ENCODE measurements at places on chromosomes 4 and X.

DNA sequence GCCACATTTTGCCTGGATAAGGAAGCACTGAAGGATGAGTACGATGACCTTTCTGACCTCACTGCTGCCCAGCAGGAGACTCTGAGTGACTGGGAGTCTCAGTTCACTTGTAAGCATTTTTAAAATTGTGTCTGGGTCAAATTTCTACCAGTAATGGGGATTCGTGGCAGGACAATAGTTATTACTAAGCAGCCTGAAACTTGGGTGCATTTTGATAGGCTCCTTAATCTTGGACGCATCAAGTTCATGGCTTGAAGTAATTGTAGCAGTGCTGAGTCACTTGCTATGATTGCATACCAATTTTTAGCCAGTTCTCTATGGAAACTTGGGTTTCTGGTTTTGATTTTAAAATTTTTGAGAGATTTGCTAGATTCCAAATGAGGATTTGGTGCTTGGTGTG is 4.3 kb downstream of the PGRMC1 start:
- DNase-seq, result no peak

DNA sequence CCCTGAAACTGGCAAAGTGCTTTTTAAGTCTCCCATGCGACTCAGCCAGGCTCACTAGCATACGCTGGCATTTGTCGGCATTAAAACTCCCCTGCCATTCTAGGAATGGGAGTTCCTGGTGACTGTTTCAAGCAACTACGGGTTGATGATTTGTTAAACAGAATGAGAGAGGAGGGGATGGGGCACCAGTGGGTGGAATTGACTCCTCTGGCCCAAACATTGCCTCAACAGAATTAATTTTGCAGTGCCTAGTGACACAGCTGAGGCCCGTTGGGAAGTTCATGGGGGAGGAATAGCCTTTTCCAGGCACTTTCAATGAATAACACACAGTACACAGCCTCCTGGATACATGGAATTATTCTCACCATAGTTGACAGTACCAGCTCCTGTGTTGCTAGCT is 30.1 kb downstream of the NEUROG2 start:
- no peak for DNase-seq

GRCh38 chr4:184313058-184313581 is 95.4 kb upstream of the ENPP6 start:
- DNase-seq, result no peak

DNA sequence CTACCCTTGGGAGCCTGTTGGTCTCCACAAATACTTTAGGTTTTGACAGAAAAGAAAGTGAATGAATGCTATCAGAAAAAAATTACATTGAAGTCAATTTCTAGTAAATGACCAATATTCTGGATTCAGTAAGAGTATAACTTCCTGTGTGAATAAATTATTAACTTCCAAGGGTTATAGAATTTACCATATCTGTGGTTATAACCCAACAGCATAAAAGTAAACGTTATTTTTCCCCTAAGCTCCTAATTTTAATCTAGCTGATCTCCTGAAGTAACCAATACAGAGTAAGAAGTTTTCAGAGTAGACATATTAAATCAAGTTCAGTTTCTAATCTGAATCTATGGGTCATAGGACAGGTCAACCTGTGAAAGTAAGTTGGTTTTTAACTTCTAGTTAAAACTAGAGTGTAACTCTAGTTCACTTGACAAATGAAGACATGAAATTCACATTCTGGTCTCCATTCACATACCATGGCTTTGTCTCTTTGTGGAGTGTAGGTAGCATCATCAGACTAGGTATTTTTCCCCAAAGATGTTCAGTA is 22.8 kb downstream of the DTHD1 start:
- DNase-seq, result no peak

GRCh38 chrX:80216086-80216485 is 201.5 kb downstream of the TBX22 start:
- no peak for DNase-seq

- no peak for DNase-seq
Measured at GRCh38 chrX:21610168-21610567, 48.0 kb downstream of the KLHL34 start.

DNA sequence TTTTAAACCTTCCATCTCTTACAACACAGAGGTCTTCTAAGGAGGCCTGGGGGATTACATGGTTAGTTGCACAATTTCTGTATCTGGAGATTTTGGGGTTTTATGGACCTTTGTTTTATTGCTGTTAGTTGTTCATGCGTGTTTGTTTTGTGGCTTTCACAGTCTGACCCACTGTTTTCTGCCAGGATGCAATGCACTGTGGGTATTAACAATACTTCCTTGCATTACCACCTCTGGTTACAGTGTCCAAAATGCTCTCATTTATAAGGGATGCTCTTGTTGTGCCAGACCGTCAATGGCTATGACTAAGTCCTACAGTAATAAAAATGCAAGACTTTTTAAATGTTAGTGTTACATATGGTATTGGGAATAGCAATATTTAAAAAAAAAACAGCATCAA is 730.2 kb downstream of the KCTD8 start:
- no peak for DNase-seq

GRCh38 chr4:24930151-24930550 is 17.3 kb upstream of the CCDC149 start:
- DNase-seq, result no peak

- no peak for DNase-seq
Measured at GRCh38 chr4:27068151-27068867, 207.7 kb downstream of the STIM2 start.

DNA sequence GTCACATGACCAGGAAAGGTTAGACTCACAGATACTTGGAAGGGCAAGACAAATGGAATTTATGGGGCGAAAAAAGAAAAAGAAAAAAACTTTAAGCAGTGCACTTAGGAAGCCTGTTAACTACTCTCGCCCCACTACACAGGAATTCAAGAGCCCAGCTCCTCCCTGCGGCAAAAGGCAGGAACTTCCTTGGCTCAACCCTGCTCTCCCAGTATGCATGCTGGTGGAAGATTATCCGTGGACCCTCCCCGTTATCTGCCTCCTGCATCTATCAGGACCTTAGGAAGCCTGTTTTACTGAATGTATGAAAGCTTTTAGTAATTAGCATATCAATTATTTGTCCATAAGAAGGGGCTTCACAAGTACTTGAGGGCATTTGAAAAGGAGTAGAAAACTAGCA is 40.1 kb upstream of the RPA4 start:
- DNase-seq, result no peak

GRCh38 chrX:155314260-155314659 is 20.2 kb downstream of the CLIC2 start:
- DNase-seq, result no peak

GRCh38 chr4:5883916-5884315 is 9.0 kb downstream of the CRMP1 start:
- no peak for DNase-seq

DNA sequence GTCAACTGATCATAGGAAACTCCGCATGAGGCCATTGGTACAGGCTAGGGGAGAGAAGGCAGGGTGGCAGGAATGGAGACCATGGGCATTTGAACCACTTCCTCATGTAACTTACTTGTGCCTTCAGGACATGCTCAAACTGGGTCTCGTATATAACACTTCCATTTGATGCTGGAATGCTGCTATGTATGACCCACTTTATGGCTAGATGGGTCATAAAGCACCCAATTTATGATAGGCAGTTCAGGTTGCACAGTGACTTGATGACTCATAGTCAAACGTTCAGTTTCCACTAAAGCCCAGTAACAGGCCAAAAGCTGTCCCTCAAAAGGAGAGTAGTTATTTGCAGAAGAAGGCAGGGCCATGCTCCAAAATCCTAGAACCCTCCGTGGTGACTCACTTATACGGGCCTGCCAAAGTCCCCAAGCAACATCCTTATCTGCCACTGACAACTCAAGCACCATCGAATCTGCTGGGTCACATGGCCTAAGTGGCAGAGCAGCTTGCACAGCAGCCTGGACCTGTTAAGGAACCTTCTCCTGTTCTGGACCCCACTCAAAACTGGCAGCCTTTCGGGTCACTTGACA is 236.4 kb downstream of the ZC4H2 start:
- DNase-seq, result no peak

DNA sequence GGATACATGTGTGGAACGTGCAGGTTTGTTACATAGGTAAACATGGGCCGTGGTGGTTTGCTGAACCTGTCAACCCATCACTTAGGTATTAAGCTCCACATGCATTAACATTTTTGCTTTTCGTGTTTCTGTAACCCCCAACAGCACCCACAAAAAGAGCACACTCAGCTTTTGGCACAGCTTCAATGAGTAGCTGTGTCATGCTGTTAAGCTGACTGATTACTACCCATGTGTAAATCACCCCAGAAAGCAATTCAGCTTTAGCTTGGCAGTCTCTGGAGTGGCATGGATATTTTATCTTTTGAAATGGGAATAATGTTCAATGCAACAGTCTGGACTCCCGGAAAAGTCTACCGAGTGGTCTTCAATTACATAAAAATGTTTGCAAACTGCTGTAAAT is 734.3 kb downstream of the STIM2 start:
- DNase-seq, result no peak

- DNase-seq, result no peak
Measured at GRCh38 chrX:111410590-111411078, 1.4 kb downstream of the DCX start.

- no peak for DNase-seq
Measured at GRCh38 chrX:41288641-41289040, 45.3 kb upstream of the DDX3X start.

DNA sequence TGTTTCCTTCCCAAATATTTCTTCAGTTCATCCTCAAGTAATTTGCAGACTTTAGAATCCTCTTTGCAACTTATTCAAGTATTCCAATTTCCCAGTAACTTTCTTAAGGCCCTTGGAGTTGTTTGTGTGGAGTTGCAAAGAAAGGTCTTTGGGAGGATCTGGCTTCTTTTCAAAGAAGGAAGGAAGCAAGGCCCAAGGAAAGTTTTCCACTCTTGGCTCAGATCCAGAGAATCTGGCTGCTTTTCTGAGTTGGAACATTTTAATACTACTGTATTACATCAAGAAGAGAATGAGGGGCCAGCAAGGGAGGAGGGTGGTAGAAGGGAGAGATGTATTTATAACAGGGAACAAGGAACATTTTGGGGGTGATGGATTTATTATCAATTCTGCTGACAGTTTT is 10.5 kb downstream of the CDX4 start:
- no peak for DNase-seq

- DNase-seq, result no peak
Measured at GRCh38 chr4:79308971-79309370, 16.9 kb downstream of the NAA11 start.

- no peak for DNase-seq
Measured at GRCh38 chrX:97616883-97617530, 733.3 kb downstream of the RPA4 start.

DNA sequence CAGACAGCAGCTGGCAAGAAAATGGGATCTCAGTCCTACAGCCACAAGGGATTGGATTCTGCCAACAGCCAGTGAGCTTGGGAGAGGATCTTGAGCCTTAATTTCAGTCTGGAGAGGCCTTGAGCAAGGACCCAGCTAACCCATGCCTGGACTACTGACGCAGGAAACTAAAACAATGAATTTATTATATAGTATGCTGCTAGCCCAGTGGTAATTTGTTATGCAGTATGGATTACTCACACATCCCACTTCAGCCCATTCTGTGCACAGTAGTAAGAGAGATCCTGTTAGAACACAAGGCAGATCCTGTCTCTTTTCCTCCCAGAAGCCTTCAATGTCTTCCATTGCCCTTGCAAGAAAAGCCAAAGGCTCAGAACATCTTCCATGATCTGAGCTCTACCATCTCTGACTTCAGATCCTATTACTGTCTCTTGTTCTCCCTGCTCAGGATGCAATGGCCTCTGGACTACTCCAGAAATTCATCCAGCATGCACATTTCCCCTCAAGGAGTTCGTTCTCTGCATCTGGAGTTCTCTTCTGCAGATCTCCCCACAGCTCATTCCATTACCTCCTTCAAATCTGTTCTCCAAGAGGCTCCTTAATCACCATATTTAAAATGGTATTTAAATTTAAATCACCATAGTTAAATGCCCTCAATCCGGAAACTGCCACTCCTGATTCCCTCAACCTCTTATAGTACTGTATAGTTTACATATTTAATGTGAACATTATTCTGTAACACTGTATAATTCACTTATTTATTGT is 27.6 kb downstream of the SMIM20 start:
- DNase-seq, result no peak

GRCh38 chr4:65416891-65417290 is 253.4 kb downstream of the EPHA5 start:
- no peak for DNase-seq

DNA sequence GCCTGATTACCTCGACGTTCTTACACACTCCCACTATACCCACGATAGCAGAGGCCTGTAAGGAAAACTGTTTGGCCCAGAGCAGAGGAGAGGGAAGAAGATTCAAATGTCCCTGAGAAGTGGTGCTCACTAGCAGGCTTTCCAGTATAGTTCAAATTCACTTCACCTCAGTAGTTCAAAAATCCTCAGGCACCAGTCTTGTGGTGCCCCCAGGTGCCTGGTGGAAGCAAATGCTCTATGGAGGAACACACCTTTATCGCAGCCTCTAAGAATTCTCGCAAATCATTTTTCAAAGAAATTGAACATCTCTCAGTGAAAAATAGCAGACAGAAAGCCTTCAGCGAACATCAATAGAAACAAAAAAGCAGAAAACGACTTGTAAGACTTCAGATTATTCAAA is 12.2 kb upstream of the MTMR1 start:
- DNase-seq, result no peak

DNA sequence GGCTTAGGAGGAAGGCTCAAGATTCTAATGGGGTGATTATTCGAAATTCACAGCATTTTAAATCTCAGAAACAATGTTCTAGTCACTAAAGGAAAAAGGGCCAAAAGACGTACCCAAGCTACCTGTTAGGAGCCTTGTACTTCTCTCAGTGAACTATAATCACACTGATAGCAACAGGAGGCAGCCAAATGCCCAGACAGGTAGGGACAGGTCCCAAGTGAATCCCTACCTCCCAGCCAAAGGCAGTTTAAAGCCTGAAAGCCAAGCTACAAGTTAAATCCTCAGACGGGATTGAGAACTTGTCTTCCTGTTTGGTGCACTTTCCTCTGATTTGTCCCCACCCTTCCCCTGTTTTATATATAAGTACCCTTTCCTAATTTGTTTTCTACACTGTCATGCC is 24.3 kb upstream of the HHIP start:
- DNase-seq, result no peak

DNA sequence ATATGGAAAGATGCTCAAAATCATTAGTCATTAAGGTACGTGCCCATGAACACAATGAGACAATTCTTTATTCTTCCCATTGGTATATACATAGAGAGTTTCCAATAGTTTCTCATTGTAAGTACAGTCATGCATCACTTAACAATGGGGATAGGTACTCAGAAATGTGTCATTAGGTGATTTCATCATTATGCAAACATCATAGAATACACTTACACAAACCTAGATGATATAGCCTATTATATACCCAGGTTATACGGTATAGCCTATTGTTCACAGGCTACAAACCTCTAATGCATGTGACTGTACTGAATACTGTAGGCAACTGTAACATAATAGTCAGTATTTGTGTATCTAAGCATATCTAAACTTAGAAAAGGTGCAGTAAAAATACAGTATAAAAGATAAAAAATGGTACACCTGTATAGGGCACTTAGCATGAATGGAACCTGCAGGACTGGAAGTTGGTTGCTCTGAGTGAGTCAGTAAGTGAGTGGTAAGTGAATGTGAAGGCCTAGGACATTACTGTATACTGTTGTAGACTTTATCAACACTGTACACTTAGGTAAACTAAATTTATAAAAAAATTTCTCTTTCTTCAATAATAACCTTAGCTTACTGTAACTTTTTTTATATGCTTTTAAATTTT is 49.6 kb downstream of the KLHL13 start:
- DNase-seq, result no peak

Measured in central memory CD4-positive, alpha-beta T cell (primary cell).